ENCODE measurements at places on chromosomes 11 and 22.

DNA sequence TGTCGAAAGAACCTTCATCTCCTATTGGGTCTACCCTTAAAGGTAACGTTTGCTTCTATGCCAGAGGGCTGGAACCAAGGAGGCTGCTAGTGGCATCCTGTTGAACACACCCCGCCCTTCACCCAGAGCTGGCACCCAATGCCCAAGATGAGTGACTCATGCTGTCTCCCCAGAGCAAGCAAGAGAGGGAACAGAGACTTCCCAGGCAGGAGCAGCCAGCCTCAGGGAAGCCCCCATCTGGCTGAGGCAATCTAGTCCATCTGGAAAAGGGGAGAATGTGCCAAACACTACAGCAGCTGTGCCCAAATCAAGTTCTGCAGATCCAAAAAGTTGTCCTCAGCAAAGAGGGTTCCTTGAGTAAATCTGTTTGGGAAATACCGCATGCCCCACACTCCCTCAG lies 91.9 kb upstream of the TP53I11 start:
- DNase-seq = no peak

DNA sequence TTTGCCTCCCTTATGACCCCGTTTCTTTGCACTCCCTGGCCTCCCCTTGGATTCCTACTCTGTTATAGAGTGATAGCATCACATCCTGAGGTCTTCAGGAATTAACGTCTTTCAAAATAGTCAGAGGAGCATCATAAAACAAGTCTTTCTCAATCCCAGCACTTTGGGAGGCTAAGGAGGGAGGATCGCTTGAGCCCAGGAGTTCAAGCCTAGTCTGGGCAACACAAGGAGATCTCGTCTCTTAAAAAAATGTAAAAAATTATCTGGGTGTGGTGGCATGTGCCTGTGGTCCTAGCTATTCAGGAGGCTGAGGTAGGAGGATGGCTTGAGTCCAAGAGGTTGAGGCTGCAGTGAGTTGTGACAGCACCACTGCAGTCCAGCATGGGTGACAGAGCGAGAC lies 68.7 kb upstream of the AMPD3 start:
- no peak for DNase-seq

DNA sequence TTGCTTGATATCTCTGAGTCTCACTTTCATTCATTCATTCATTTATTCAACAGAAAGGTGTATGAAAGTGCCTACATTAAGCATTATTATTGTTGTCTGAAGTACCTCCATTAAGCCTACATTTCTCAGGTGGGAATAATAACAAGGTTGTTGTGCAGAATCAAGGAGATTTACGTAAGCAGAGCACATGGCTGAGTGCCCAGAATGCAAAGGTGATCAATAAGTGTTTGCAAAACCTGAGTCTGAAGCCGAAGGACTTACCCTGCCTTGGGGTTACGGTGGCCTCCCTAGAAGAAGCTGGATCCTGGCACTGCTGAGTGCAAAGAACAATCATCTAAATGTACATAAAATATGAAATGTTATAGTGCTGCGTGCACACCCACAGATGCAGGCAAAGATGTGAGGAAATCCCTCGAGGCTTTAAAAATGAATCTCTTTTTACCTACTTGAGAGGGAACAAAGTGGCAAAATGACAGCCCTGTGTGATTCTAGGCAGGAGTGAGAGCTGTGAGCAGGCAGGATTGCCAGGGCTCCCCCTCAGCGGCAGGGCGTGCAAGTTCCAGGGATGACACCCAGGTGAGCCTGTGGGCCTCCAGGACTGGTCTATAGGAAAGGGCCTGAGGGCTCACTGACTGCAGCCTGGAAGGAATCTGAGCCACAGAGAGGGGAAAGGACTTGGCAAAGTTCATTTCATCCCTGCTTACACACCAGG lies 133.1 kb upstream of the TBCEL start:
- no peak for DNase-seq

GRCh38 chr11:68386331-68386978 lies 74.1 kb downstream of the LRP5 start:
- DNase-seq = no peak

GRCh38 chr22:28450109-28450508 lies 229.5 kb downstream of the TTC28 start:
- no peak for DNase-seq

GRCh38 chr11:84922212-84922805 lies 704.8 kb downstream of the DLG2 start:
- no peak for DNase-seq
